CD8-positive, alpha-beta memory T cell (primary cell): ENCODE measurements at places on chromosomes 2 and 18.

- DNase-seq: no peak
Measured at GRCh38 chr2:11073776-11074175, 81.5 kb upstream of the SLC66A3 start.

DNA sequence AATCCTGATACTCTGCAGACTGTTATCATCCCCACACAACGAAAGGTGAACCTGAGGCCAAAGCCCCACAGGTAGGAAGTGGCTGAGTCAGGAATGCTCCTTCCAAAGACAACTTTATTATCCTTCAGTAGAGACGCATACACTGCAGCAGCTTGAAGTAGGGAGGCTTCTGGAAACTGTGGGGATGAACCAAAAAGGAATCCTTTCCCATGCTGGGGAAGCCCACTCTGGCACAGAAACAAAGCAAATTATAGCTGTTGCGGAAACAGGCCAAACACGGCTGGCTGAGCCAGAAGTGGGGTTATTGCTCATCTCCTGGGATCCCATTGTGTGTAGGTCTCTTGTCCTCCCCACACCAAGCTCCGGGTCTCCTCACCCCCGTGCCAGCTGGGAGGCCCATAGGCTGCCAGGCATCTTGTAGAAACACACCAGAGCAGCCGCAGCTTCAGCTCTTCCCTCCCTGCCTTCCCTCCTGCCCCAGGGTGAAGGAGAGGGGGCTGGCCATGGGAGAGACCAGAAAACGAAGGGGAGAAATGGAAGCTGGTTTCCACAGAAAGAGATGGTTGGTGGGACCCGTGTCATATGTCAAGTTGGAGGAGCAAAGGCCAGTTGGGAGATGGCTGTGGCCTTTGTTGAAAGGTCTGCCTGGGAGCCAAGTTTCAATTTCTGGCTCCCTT lies 176.9 kb upstream of the NABP1 start:
- no peak for DNase-seq

DNA sequence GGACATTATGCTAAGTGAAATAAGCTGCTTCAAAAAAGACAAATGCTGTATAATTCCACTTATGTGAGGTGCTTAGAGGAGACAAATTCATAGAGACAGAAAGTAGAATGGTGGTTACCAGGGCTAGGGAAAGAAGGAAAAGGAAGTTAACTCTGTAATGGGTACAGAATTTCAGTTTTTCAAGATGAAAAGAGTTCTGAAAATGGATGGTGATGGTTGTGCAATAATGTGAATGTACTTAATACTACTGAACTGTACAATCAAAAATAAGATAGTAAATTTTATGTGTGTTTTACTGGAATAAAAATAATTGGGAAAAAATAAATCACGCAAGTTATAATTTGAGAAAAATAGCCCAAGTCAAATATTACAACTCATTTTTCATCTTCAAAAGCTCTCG lies 27.5 kb downstream of the ARHGAP25 start:
- DNase-seq: no peak

GRCh38 chr2:8984855-8985254 lies 18.6 kb downstream of the MBOAT2 start:
- DNase-seq: no peak
